Stimulated activated CD4-positive, alpha-beta T cell treated with anti-CD3 and anti-CD28 coated beads, Interleukin-12 subunit alpha, Interleukin-12 subunit beta, amount 100 ng/mL, for 48 hours (primary cell): ENCODE measurements at places on chromosomes 12 and 14.

GRCh38 chr12:47351526-47351925 is 271.8 kb upstream of the AMIGO2 start:
- no peak for DNase-seq

DNA sequence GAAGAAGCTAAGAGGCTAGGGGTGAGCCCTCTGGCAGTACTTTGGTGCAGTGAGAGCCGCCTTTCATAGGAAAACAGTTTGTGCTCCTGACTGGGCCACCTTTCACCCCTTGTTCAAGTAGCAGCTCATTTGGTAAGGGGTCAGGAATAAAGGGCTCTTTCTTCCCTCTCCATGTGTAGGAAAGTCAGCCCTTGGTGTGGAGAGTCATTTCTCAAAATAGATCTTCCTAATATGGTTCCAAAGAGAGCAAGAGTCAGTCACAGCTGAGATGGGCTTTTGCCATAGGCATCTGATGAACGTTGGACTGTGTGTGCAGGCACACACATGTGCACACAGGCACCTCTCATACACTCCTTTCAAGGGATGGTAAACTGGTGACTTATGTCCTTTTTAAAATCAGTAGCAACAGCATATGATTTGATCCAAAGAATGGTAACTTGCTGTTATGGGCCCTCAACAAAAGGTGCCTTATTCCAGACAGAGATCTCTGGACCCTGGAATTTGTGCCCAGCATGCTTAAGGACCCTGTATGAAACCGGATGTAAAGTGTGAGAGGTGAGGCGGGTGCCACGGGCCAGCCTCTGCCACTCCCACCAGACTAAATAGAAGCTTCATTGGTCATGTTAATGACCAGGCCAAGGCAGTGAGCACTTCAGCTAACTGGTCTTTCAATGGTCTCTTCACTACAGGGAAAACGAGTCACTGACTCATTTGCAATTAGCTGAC is 16.7 kb upstream of the RIC8B start:
- no peak for DNase-seq

GRCh38 chr12:128814411-128815261 is 9.1 kb downstream of the SLC15A4 start:
- DNase-seq: no peak

GRCh38 chr12:124441443-124442194 is 125.8 kb downstream of the NCOR2 start:
- no peak for DNase-seq

DNA sequence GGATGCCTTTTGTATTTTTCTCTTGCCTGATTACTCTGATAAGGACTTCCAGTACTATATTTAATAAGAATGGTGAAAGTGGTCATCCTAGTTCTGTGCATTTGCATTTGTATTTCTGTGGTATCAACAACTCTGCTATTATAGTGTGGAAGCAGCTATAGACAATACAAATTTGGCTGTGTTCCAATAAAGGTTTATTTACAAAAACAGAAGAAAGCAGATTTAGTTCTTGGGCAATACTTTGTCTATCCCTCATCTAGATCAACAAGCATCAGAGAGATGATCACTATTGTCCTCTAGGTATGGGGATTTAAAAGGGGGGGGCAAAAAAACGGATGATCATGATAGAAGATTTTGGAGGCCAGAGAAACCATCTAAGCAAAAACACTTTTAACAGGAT is 19.1 kb upstream of the BTG1 start:
- DNase-seq: no peak

DNA sequence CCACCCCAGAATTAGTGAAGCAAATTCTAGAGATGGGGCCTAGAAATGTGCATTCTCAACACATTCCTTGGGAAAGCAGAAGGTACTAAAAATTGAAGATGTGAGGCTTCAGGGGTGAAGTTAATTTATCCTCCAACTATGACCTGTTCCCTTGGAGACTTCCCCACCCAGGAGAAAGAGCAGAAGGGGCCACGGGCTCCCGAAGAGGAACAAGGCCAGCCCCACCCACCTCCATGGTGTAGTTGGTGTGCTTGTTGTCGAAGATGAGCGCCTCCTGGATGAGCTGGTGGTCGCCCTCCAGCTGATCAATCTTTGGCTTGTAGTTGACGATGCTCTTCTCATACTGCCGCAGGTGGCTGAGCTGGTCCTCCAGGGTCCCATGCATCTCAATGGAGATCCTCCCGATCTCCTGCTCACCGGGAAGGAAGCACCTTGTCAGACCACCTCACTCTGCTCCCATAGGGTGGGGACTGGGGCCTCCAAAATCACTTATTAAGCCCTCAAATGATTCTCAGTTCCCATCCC is 87.8 kb upstream of the ZFP36L1 start:
- DNase-seq: no peak

DNA sequence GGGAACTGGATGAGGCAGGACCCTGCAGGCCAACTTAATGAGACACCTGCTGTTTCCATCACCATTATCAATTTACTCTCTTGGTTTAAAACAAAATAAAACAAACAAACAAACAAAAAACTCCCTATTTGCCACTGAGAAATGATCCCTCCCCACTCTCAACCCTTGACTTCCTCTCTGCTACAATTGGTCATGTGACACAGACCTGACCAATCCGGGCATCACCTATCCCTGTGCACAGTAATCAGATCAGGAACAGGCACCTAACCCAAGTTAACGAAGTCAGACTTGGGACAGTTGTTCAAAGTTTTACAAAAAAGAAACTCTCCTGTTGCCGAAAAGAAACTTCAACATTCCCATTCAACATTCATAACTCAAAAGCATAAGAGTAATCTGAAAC is 58.4 kb downstream of the NELL2 start:
- no peak for DNase-seq

DNA sequence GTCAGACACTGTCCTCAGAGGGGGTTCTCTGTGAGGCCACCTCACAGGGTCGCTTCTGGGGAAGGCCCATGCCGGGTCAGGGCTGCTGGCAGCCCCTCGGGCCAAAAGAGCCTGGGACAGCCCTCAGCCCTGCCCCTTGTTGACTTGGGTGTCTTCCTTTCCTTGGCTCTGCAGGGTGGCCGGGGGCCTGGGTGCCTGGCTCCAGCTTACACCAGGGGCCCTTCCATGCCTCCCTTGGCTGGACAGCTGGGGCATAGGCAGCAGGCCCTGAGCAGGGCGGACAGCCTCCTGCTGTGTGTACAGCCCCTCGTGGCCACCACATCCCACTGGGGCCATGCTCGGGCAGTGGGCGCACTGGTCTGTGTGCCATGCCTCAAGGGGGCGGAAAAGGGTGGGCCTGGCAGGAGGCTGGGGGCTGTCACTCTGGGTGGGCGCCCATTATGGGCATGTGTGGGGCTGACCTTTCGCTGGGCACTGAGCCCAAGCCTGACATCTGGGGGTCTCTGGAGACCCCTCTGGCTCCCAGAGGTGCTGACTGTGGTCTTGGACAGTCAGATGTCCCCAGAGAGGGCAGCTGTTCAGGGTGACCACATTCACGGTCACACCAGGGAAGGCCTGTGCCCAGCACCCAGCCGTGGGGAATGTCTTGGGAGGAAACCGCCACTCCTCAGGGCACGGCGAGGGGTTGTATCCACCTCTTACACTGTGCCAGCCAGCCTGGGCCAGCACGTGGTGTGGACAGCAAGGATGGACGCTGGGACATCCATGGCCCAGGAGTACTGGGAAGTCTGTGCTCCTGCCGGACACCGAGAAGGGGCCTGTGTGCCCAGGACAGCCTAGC is 313.3 kb downstream of the TMEM121 start:
- no peak for DNase-seq

- DNase-seq: no peak
Measured at GRCh38 chr12:87953256-87953860, 75.8 kb downstream of the C12orf50 start.

DNA sequence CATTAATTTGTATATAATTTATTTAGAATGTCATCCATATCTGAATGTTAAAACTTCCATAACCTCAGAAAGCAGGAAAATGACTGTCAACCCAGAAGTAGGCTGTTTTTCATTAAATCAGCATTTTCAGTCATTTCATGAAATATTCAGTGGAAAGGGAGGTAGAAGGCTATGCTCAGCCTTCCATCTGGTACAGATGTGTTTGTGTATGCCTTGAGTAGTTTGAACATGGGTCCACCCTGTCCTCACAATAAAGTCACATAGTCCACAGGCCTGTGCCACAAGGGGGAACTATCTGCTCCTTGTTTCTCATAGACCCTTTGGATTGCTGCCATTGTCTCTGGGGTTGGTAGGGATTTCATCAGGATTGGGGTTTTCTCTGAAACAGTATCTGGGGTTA is 9.1 kb downstream of the LACRT start:
- DNase-seq: no peak

DNA sequence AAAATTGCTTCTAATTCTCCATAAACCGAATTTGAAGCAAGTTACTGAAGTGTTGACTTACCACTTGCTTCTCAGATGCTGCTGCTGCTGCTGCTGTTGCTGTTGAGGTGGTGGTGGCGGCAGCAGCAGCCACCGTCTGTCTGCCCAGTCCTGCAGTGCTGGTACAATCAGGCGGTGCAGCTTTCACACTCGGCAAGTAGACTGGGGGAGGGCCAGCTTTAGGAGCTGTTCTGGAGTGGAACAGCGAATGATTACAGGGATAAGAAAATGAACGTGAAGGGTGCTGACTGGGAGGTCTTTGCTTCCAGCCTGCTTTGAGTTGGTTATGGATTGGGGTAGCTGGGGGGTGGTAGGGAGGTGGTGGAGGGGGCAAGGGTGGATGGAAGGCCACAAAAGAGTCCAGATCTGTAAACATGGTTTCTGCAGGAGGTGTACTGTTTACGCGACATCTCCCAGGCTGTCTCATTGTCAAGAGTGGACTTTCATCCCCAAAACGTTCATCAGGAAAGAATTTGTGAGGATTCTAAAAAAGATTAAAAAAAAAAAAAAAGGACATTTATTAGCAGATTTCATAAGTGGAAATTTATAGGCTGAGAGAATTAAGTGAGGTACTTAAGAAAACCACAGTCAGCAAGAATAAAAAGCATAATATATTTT is 38.8 kb downstream of the UBR7 start:
- DNase-seq: no peak

DNA sequence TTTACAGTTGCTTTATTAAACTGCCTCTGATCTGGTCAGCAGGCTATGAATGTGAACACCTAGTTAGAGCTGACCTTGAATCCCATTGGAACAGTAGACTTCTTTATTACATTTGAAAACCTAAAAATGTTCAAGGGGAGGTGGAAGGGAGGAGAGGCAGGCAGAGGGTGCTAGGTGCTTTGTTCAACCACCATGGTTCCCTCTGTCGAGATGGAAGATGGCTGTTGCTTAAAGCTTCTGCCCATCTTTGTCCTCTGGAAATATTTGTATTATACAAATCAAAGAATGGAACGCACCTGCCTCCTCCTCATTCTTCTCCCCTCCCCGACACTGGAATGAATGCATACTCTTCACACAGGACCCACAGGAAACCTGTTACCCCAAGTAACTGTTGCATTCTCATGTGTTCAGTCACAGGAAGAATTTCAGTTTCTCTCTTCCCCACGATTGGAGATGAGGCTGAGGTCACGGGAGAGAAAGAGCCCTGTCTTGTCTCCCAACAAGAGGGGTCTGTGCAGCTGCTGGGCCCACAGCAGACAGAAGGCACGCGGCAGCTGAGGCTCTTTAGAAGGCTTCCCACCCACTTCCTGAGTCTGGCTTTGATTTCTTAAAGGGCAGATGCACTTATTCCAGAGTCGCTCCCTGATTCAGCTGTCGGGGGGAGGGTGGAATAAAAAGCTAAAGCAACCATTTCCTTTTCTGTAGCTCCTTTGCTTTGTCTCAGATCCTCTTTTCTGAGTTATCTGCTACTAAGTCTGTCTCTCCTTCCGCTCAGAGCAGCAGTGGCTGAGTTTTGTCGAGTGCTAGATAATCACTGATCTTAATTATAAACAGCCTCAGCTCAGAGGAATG is 217.9 kb upstream of the BTG1 start:
- peak; percentile 23 for DNase-seq

GRCh38 chr14:64035143-64035542 is 182.3 kb downstream of the SYNE2 start:
- no peak for DNase-seq

DNA sequence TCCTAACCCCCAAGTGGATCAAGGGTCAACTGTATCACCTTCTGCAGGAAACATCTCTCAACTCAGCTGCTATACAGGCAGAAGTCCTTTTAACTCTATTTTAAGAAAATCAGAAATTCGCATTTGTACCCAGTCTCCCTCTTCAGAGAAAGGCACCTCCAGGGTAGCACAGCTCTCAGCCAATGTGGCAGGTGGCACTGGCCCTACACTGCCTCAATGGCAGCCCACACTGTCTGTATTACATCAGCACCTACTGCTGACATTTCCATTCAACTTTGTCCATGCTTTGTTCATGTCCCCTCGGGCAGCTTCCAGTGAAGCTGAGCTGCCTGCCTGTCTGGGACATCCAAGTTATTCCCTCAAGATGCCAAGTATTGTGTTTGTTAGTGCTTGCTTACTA is 8.8 kb downstream of the SPTSSA start:
- DNase-seq: no peak

DNA sequence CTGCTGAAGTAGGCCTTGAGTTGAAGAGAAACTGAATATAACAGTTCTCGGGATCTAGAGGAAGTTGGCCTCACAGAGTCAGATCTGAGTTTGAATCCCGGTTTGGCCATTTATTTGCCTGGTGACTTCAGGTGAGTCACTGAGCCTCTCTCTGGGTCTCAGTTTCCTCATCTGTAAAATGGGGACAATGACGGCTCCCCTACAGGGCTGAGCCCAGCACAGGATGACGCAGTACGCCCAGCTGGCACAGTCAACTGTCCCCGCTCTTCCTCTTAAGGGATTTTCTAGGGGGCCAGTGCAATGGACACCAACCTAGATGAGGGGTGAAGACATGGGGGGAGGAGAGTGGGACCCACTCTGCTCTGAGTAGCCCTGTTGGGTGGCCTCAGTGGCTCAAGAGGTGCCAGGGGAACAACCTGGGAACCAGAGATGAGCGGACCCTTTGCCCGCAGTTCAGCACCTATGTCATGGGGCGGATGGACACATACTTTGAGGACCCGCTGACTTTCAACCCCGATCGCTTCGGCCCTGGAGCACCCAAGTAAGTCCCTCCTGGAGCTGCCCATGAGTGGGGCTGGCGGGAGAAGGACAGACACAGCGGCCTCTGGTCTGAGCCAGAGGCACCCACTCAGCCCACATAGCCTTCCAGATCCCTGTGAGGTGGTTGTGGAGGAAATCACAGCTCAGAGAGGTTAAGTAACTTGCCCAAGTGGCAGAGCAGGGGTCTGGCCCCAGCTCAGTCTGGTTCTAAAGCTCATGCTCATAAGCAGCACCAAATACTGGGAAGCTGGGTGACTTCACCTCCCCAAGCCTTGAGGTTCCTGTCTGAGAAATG is 41.1 kb downstream of the CYP46A1 start:
- DNase-seq: no peak

DNA sequence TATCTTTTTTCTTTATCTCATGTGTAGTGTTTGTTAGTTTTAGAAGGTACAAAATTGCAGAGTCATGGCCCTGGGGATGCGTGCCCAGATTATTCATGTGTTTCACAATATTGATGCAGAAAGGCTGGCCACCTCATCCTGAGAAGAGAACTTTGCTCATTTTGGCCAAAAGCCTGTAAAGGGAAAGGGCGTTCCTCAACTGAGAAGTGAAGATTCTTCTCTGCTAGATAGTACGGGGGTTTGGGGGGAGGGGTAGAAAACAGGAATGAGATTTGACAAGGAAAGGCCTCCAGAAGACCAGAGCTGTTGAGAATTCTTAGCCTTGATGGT is 1.7 kb downstream of the MGST1 start:
- DNase-seq: no peak

GRCh38 chr12:27711317-27711682 is 668 bp downstream of the MRPS35 start:
- DNase-seq: peak; percentile 1
